ENCODE measurements at places on chromosomes 12 and 14. TPM values are rescaled to one million over a fixed set of nuclear protein-coding genes. Genes with fewer than 3 reads are reported as not detected.

- no peak for DNase-seq
Measured at GRCh38 chr12:4211372-4211771, 62.2 kb upstream of the CCND2 start.

GRCh38 chr12:50772470-50772869 is 8.6 kb downstream of the ATF1 start:
- no peak for DNase-seq

DNA sequence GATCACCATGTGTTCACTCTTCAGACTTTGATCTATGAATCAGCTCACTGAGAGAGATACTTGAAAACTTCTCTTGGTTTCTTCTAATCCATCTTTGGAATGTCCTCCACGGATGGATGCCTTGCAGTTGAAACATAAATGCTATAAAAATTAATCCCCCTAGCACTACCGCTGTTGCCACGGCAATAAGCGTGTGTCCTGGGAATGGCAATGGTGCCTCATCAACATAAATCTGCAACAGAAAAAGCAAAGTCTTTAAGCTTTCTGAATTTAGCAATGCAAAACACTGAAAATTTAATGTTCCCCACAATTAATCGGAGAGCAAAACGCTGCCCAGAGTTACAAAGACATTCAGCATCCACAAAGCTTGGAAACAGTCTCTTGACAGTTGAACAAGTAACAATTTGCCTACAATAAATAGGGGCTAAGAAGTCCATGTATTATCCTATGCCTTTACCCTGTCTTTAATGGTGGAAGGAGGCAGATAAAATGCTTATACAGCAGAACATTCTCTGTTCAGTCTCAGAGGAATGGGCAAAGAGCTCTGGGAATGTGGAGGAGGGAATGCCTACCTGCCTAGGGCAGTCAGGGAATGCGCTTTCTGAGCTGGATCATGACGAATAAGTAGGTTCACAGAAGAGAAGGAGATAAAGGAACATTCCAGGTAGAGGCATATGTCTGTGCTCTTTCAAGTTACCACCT is 70.9 kb upstream of the PPP4R3A start:
- peak; percentile 49 for DNase-seq

DCD gene
- total RNA-seq, result not detected

TNFAIP2 gene
- total RNA-seq, result 9.8 TPM

PEBP1 gene
- total RNA-seq, result 442 TPM

DNA sequence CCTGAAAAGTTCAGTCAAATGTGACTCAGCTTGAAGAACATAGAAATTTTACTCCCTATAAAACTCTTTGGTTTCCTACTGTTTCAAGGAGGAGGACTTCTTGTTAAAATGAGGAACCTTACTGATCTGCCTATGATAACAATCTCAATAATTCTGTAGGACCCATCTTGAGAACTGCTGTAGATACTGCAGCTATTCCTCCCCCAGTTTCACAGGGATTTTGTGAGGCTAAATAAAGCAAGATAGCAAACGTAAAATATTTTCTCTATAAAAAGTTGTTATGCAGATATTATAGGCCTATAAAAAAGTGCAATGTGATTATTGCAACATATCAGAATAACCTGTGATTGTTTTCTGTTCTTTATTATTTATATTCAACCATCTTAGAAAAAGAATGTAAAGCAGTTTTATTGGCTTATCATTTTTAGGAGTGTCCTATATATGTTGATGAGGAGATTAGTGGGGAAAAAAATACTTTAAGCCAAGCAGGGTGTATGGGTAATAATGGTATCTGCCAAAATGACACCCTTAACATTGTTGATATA is 12.1 kb downstream of the CLEC14A start:
- no peak for DNase-seq

- DNase-seq, result no peak
Measured at GRCh38 chr12:65728455-65728847, 95.8 kb upstream of the HMGA2 start.

- no peak for DNase-seq
Measured at GRCh38 chr12:67286257-67286656, 17.1 kb downstream of the CAND1 start.
